ENCODE measurements at places on chromosomes 6 and 20.
A peak's percentile ranks its signal among the peaks of the same experiment; 100 is the strongest.

DNA sequence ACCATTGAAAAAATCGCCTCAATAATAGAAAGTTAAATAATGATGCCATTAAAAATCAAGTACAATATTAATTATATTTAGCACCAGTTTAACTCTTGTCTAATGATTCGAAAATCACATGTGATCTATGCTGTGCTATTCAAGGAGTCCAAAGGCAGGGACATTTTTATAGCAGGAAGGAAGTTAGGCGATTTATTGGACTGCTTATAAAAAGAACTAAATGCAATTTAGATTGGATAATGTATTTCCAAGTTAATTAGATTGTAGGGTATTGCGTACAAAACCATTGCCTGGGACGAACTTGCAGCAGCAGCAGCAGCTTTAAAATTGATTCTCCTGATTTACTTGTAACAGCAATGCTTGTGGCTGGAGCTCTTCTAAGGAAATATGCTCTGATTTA, 87.4 kb upstream of the TMEM181 start:
- DNase-seq: no peak

- no peak for DNase-seq
These were observed 115.6 kb upstream of the FAM83B start for GRCh38 chr6:54730767-54731630.

DNA sequence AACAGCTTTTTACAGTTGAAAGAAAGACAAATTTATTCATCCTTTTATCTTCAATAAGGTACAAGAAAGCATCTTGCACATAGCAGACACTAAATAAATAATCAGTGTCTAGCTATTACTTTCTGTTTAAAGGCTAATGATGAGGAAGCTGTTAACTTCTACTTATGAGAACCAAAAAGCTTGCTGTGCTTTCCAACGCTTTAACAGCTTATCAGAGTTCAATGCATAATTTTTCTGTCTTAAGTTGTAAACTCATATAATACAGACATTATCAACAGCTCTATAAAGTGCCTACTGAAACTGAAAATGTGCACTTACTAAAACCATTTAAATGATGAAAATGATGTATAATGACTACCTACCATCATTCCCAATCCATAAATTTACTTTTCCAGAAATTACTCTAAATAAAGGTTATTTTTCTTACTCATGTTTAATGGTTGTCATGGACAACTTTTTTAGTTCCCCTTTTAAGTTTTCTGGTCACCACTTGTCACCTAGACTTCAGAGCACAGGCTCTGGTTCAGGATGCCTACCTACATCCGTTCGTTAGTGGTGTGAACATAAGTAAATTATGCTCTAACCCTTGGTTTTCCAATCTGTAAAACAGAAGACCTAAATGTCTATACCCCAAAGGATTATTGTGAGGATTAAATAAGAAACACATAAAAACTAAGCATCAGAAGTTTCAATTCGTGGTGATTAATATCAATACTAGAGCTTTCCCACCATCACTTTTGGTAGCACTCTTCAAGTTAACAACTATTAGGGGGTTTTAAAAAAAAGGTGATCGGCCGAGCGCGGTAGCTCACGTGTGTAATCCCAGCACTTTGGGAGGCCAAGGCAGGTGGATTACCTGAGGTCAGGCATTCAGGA, 8.0 kb downstream of the PNISR start:
- DNase-seq: no peak

GRCh38 chr6:105270511-105270910, 90.7 kb upstream of the POPDC3 start:
- peak; percentile 42 for DNase-seq

GRCh38 chr6:150169609-150170008, 26.8 kb downstream of the PPP1R14C start:
- DNase-seq: peak; percentile 22

GRCh38 chr6:168542301-168542700, 101.3 kb downstream of the SMOC2 start:
- DNase-seq: no peak

- DNase-seq: peak; percentile 87
These were observed 587.2 kb downstream of the EPM2A start for GRCh38 chr6:145147981-145148749.
